Myocyte (in vitro differentiated cells): ENCODE measurements at places on chromosomes 7 and 10. TPM values are rescaled to one million over a fixed set of nuclear protein-coding genes. Genes with fewer than 3 reads are reported as not detected.

Gene MSMB
- total RNA-seq, result not detected in 2 replicates

Gene ASAH2
- total RNA-seq, result 0.99 and 2.4 TPM in 2 replicates

DNA sequence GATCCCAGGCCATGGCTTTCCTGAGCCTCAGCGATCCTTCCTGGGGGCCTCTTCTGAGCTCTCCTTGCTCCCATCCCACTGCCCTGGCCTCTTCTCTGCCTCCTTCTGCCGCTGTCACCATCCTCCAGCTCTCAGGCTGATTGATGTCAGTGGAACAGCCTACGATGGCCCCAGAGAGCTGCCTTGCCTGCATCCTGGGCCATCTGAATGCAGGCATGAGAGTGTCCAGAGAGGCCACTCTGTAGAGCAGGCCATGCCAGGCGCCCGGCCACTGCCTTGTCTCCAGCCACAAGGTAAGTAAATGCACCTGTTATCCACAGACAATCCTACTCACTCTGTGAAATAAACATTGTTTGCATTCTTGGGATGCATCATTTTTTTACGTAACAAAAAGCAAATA, 171.4 kb upstream of the PPP2R2D start:
- DNase-seq, result no peak

Gene NIPSNAP2
- total RNA-seq, result 101 and 117 TPM in 2 replicates

GRCh38 chr7:120819861-120820260, 38.1 kb downstream of the TSPAN12 start:
- DNase-seq, result no peak

Gene ELOVL3
- 5.0 and 5.6 TPM in 2 replicates for total RNA-seq

Gene CFTR
- total RNA-seq, result not detected in 2 replicates
